Activated CD4-positive, alpha-beta T cell treated with anti-CD3 and anti-CD28 coated beads, Interleukin-2, amount 50 U/mL, for 4 hours (primary cell): ENCODE measurements at places on chromosomes 5 and 9.

DNA sequence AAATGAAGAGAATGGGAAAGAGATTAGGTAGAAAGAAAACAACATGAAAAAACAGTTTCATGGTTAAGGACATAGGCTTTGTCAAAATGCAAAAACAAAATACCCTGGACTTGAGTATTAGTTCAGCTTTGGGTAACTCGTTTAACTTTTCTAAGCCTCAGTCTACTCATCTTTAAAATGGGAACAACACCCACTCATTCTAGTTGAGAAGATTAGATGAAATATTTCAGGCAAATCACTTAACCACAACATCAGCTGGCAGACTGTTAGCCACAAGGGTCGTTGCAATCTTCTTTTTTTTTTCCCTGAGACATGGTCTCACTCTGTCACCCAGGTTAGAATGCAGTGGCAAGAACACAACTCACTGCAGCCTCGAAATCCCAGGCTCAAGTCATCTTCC is 185.6 kb downstream of the DCP2 start:
- no peak for DNase-seq

DNA sequence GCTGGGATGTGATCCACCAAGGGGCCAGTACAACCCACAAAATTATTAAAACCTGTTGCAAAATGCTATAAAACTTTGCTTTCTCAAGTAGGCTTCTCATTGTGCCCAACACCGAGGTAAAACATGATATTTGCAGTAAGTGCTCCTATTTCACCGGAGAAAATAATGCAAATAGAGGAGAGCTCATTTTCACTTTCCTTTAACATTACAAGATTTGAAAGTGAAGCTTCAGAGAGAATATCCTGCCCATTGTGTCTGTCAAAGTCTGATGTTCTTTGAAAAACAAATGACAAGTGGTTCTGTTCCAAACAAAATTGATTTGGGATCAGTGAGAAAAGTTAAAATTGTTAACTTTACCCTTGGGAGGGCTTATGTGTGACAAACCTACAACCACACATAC is 287.1 kb downstream of the KCNN2 start:
- no peak for DNase-seq

GRCh38 chr9:78541868-78542443 is 245.0 kb downstream of the PSAT1 start:
- DNase-seq: no peak

- no peak for DNase-seq
These were observed 232.1 kb upstream of the PIK3R1 start for GRCh38 chr5:67983251-67984110.

GRCh38 chr9:129486756-129487657 is 133.9 kb downstream of the C9orf50 start:
- no peak for DNase-seq

DNA sequence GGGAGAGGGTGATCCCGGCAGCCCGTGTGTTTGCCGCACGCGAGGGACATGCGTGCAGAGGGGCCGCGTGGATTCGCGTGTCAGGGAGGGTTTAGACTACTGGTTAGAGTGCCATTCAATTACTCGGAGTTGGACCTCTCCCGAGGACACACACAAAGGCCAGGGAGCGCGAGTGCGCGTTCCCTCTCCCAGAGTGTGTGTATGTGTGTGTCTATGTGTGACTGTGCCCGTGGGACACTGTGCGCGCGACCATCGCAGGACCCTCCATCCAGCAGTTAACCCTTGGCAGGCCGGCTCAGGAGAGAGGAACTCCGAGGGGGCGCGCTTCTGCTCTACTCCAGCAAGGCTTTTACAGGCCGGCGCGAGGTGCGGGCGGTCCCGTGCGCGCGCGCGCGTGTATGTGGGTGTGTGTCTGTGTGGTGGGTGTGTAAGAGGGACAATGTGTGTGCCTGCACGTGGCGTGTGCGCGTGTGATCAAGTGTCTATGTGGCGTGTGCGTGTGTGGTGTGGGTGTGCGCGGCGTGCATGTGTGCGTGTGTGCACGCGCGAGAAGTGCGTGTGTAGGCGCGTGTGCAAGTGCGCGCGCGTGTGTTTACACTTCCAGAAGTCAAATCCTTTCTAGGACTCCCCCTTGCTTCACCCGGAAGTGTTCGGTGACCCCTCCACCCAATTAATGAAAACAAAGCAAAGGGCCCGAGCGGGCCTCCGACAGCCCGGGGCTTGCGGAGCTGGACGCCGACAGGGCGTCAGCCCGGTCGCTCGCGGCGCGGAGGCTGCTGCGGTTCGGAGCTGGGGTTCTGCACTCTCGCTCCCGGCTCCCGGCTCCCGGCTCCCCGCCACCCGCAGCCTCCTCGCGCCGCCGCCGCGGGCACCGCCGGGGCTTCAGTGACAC is 75.3 kb upstream of the TBCA start:
- DNase-seq: no peak

DNA sequence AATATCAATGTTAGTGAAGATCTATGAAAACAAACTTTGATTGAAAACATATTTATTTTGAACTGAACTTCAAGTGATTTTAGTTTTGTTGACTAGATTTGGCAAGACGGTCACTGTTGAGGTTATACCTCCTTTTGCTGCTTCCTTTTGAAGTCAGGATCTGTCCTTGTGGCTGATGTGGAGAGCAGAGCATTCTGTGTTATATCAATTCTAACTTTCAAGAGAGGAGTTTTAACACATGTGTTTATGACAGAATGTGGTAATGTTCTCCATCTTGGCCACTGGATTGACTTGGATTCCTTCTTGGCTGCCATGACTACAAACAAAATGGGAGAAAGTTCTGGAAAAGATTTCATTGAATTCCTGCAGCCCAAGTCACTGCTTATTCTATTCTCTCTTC is 104.0 kb upstream of the ACTBL2 start:
- no peak for DNase-seq

- DNase-seq: no peak
These were observed 167.9 kb downstream of the GLIS3 start for GRCh38 chr9:4131946-4132345.

DNA sequence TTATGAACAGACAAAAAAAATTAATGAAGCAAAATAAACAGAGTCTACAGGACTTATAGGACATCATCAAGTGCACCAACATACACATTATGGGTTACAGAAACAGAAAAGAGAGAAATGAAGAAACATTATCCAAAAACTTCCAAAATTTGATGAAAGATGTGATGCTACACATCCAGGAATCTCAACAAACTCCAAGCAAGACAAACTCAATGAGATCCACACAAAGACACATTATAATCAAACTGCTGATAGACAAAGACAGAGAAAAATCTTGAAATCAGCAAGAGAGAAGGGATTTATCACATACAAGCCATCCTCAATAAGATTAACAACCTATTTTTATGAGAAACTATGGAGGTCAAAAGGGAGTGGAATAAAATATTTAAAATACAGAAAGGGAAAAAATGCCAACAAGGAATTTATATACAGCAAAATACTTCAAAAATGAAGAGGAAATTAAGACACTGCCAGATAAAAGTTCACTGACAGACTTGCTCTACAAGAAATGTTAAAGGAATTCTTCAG is 101.0 kb downstream of the NR2F1-AS1 start:
- DNase-seq: no peak
